Caco-2 (cell line): ENCODE measurements at places on chromosomes 1 and 21. TPM values are rescaled to one million over a fixed set of nuclear protein-coding genes. Genes with fewer than 3 reads are reported as not detected.

SLFNL1 gene
- total RNA-seq: 0.09 and 0.18 TPM in 2 replicates

TNFRSF25 gene
- total RNA-seq: 15.0 and 16.3 TPM in 2 replicates

TESK2 gene
- total RNA-seq: 11.9 and 14.7 TPM in 2 replicates

PROX1 gene
- total RNA-seq: 17.6 and 24.5 TPM in 2 replicates

SPATA17 gene
- 0.84 and 1.1 TPM in 2 replicates for total RNA-seq

EFNA1 gene
- total RNA-seq: 42.5 and 47.9 TPM in 2 replicates

DNA sequence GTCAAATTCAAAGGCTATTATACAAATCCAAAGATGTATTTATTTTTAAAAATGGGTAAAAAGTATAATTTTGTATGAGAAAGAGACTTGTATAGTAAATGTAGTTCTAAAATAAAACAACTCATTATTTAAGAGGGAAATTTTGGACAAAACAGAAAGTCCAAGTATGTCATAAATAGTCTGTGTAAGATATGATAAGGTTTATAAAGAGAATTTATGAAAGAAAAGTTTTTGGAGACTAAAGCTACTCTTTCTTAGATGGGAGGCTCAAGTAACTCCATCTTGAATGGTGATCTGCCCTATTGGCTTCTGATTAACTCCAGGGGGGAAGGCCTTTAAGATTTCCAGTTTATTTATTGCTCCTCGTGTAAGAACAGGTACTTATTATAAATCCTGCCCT lies 14.7 kb upstream of the OR2T27 start:
- no peaks in the 10 kb centered on the region for H3K27me3 ChIP-seq
- H3K4me3 ChIP-seq: no peak overlapping the region
- no peak for DNase-seq
- H3K36me3 ChIP-seq: no peaks in the 10 kb centered on the region
- H3K27ac ChIP-seq: no peak overlapping the region
- no peaks in the 10 kb centered on the region for H3K4me1 ChIP-seq

DNA sequence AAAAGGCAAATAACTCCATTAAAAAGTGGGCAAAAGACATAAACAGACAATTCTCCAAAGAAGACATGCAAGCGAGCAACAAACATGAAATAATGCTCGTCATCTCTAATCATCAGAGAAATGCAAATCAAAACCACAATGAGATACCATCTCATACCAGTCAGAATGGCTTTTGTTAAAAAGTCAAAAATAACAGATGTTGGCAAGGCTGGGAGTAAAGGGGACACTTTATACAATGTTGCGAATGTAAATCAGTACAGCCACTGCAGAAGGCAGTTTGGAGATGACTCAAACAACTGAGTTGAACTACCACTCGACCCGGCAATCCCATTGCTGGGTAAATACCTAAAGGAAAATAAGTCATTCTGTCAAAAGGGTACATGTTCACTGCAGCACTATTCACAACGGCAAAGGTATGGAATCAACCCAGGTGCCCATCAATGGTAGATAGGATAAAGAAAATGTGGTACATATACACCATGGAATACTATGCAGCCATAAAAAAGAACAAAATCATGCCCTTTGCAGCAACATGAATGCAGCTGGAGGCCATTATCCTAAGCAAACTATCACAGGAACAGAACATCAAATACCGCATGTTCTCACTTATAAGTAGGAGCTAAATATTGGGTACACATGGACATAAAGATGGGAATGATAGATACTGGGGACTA lies 25.9 kb downstream of the TSPAN2 start:
- no peak for DNase-seq
- no peaks in the 10 kb centered on the region for H3K36me3 ChIP-seq
- H3K27me3 ChIP-seq: no peaks in the 10 kb centered on the region
- no peak overlapping the region for H3K4me3 ChIP-seq
- H3K4me1 ChIP-seq: peaks cover 7% of the 10 kb centered on the region

GRCh38 chr1:183884526-183884925 lies 79.6 kb downstream of the RGL1 start:
- no peaks in the 10 kb centered on the region for H3K36me3 ChIP-seq
- no peak overlapping the region for H3K27ac ChIP-seq

- H3K36me3 ChIP-seq: no peaks in the 10 kb centered on the region
- H3K4me1 ChIP-seq: no peaks in the 10 kb centered on the region
- no peaks in the 10 kb centered on the region for H3K27me3 ChIP-seq
- H3K4me3 ChIP-seq: no peak overlapping the region
Observed at GRCh38 chr1:87108814-87109411, 194.5 kb downstream of the HS2ST1 start.

DNA sequence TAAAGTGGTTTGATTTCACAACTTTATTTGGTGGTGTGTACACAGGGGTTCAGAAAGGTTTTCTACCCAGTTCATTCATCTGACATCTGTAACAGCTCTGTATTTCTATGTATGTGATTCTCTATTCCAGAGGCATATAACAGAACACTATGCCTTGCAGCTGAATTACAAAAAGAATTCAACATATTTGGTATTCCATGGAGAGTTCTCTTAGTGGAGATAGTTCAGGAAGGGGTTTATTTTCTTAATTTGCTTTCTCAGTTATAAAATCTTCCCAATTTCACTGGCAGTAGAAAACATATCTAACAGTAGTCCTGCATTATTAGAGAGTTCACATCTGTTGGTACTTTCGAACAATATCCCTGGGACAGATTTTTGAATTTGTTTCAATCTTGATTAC lies 207.9 kb upstream of the LYPLAL1 start:
- no peaks in the 10 kb centered on the region for H3K36me3 ChIP-seq
- H3K4me3 ChIP-seq: no peak overlapping the region
- DNase-seq: no peak
- no peak overlapping the region for H3K27ac ChIP-seq
- H3K27me3 ChIP-seq: no peaks in the 10 kb centered on the region

DNA sequence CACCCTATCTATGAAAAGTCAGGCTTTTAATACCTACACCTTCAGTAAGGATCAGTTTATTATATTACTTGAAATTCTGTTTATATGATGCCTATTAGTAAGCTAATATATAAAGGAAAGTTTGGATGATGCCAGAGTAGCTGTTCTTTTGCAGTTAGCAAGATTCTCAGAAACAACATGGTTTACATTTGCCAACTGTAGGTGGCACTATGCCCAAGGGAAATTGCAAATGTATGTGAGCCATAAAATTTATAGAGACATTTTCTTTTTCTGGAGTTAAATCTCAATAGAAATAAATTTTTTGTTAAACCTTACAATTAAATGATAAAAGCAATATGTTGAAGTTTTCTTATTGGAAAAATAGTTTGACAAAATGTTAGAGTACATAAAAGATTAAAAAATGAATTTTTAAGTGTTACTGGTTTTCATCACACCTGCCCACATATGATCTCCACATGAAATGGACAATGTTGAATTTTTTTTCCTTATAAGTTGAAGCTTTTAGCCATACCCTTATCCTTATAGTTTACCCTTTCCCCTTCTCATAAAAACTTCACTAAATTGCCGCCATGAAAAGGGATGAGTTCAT lies 32.1 kb upstream of the EPHX4 start:
- H3K4me3 ChIP-seq: no peak overlapping the region
- H3K27me3 ChIP-seq: no peaks in the 10 kb centered on the region
- DNase-seq: no peak

GRCh38 chr1:115647919-115648650 lies 6.3 kb downstream of the VANGL1 start:
- 0 out of 2 replicates have a peak, but pooled peaks cover 1% of the 10 kb centered on the region for H3K36me3 ChIP-seq
- no peak overlapping the region for H3K27ac ChIP-seq
- H3K27me3 ChIP-seq: no peaks in the 10 kb centered on the region
- no peak overlapping the region for H3K4me3 ChIP-seq
- DNase-seq: no peak

GRCh38 chr1:18200136-18200717 lies 92.6 kb downstream of the IGSF21 start:
- no peaks in the 10 kb centered on the region; the same call in 1 of the 2 replicates for H3K27me3 ChIP-seq
- H3K36me3 ChIP-seq: no peaks in the 10 kb centered on the region
- no peaks in the 10 kb centered on the region for H3K4me1 ChIP-seq
- no peak overlapping the region for H3K27ac ChIP-seq
- no peak for DNase-seq
- H3K4me3 ChIP-seq: no peak overlapping the region

DNA sequence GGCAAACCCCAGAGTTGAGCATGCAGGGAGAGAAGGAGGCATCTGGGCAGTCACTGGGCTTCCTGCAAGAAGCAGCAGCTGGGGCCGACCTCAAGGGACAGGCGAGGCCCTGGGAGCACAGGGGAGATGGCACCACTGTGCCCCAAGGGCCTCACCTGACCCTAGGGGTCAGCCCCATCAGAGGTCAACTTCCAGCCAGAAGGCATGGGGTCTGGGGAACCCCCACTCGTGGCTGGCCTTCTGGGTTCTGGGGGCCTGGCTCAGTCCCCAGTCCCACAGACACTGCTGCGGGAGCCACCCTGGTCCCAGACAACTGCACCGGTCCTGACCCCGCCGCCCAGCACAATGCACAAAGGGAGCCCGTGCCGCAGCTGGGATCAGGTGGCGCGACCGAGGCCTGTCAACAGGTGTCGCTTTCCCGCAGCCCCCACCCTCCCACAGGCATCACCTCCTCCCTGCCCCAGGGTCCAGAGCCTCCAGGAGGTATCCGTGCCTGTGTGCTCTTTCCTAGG lies 6.2 kb downstream of the WNT9A start:
- H3K27me3 ChIP-seq: no peaks in the 10 kb centered on the region
- no peak for DNase-seq
- no peak overlapping the region for H3K27ac ChIP-seq
